ENCODE measurements at places on chromosomes 5 and 9. TPM values are rescaled to one million over a fixed set of nuclear protein-coding genes. Genes with fewer than 3 reads are reported as not detected.

DNA sequence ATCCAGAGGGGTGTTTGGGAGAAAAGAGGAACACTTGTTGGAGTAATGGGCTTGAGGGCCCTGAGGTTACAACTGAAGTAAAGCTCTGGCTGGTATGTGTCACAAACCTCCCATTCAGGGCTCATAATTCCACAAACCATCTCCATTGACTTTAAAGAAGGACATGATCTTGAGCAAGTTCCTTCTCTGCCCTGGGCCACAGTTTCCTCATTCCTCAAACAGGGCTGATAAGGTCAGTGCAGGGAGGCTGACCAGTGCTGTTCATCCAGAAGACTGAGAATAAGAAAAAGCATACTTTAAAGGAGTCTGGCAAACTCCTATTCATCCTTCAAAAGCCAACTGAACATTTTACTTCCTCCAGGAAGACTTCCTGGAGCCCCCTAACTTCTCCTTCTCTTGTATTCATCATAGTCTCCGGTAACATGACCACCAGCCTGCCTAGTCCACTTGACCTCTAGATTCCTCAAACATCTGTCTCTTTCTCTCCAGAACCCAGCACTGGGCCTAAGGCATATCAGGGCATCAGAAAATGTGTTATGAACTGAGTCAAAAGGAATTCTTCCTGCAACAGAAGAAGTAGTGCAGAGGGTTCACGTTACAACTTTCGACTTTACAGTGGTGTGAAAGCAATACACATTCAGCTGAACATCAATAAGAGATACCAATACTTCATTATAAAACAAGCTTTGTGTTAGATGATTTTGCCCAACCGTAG lies 20.7 kb upstream of the PTPN3 start:
- DNase-seq, result no peak

DNA sequence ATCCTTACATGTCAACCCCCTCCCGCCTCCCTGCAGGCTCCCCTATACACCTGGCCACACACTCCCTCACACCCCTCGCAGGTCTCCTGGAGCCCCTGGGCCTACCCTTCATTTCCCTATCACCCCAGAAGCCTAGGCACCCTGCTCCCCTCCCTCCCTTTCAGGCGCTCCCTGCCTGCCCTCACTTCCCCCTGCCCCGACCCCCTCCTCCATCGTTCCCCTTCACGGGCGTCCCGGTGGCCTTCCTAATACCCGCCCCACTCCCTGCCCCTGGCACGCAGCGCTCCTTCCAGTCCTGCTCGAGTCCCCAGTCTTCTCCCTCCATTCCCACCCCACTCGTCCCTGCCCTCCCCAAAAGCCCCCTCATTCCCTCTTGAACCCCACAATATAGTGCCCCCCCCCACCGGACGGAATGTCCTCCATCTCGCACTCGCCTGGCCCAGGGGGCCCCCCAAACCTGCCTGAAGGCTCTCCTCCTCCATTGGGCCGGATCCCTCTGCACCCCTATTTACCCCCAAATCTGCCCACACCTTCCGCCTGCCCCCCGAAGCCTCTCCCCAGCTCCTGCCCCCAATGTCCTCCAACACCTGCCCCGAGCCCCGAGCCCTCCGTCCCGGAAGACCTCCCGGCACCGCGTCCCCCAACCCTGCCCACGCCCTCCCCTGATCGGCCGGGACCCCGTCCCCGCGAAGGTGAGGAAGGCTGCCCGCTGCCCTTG lies 746 bp downstream of the STRBP start:
- DNase-seq, result no peak

DNA sequence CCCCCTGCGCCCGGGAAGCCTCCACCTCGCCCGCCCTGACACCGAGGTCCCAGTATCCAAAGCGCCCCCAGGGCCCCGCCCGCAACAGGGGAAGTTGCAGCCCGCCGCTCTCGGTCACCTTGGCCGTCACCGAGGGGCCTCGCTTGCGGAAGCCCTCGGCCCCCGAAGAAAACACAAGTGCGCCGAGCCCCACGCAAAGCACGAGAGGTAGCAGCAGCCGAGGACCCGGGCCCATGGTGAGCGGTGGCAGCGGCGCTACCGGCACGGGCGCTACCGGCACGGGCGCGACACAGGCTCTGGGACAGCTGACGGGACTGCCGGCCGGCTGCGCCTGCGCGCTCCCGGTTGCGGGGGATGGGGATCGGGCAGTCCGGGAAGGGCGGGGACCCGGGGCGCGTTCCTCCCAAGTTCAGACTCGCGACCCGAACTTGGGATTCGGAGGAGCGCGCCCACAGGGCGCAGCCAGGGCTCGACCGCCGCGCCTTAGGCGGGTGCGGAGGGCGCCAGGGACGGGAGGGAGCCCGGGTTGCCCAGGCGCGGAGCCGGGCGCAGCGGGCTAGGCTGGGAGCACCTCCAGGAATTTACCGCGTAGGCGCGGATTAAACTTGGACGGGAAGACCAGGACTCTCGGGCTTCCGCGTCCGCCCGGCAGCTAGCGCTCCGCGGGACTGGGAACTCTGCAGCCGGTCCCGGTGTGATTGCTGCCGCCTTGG lies at the start of gene PPIC:
PPIC (minus strand) TSS at position 335 of the 713 bp plus-strand sequence; CDS start at position 235, 100 bp downstream.
- peak; percentile 68 for DNase-seq

Gene CDKN2A
- polyA plus RNA-seq, result not detected

Gene PDLIM7
- polyA plus RNA-seq, result 82.9 TPM

Gene SLC6A7
- 0.06 TPM for polyA plus RNA-seq

Measured in right renal pelvis (tissue), 4 donors.